Glutamatergic neuron (in vitro differentiated cells): ENCODE measurements at places on chromosomes 12 and 14. TPM values are rescaled to one million over a fixed set of nuclear protein-coding genes. Genes with fewer than 3 reads are reported as not detected.

- DNase-seq, result no peak
Measured at GRCh38 chr14:75088153-75088552, 18.7 kb downstream of the ZC2HC1C start.

- no peak for DNase-seq
Measured at GRCh38 chr14:73800970-73801515, 50.6 kb upstream of the PTGR2 start.

The SERPINA9 gene
- not detected for total RNA-seq

The RD3L gene
- total RNA-seq, result not detected

The SLC6A13 gene
- 0.91 TPM for total RNA-seq
